ENCODE measurements at places on chromosomes 4 and X.

DNA sequence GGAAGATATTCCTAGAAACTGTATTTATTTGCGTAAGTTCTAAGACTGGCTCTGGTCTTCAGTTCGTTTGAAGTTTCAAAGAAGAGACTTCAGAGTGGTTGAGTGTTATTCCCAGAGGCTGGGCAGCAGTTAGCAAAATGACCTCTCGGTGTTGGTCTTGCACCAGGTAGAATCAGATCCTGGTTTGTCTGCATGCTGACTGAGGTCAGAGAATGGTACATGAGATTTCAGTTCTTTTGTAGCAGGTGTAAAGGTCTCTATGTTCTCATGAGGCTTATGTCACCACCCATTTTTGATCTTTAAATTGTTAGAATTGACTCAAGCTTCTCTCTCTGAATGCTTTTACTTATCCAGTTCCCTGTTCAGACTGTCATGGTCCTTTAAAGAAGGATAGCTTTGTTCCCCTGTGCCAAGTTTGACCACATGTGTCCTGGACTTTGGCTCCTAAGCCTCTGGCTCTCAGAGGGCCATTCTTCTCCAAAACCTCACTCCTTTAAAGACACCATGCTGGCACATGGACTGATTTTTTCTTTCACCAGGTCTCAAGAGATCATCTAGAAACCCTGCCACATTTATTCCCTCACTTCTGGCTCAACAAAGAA, 355.8 kb upstream of the BOD1L1 start:
- no peak for DNase-seq

GRCh38 chr4:56272003-56272402, 115.3 kb downstream of the AASDH start:
- no peak for DNase-seq

DNA sequence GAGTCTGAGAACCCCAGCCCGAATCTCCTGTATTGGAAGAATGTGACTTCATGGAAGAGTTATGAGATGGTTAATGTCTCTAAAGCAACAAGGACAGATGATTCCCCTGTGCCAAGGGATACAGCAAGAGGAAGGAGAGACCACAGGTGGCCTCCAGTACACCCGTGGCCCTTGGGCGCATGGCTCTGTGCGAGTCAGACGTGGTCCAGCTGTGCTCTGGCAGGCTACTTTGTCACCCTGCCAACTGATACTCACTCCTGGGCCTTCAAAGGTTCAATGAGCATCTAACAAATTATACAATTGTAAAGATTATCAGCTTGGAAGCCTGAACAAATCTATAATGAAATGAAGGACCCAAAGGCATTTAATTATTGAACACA, 71.7 kb downstream of the NYX start:
- DNase-seq = no peak

DNA sequence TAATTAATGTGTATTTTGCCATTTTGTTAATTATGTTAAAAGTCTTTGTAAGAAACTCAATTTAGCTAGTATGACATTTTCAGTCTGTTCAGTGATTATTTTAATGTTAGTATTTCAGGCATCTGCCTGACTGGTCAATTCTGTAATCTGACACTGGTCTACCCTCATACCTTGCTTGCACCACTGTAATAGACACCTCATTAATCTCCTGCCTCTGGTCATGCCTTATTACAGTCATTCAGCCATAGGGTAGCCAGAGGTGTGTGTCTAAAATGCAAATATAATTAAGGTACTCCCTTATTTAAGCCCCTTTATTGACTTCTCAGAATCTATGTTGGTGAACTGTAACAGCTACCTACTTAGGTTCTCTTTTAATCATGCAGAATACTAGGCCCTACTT, 861.1 kb upstream of the IGFBP7 start:
- DNase-seq = no peak

DNA sequence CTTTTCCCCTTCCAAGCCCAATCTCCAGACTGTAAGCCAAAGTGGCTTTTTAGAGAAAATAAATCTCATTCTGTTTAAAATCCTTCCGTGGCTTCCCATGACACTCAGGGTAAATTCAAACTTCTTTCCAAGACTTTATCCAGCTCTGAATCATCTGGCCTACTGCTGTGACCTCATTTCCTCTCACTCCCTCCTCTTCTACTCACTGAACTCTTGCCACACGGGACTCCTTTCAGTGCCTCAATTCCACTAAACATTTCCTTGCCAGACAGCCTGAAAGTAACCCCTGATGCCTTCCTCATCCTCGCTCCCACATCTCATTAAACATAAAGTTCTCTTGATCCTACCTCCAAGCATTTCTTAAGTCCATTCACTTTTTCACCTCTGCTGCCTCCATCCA, 27.8 kb upstream of the RNF128 start:
- no peak for DNase-seq

DNA sequence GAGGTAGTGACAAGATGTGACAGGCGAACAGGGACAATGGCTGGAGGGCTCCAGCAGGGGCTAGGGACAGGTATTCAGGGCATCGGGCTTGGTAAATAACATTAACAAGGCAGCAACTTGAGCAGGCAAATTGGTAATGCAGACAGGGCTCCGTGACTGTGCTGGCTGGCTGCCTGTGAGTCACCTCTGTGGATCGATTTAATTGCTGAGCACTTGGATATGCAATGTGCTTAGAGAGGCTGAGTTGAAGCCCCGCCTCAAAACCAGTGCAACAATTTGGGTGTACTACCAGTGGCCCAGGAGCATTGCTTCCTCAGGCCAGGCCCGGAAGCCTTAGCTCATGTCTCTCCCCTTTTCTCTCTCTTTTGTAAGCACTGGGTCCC, 19.5 kb downstream of the CNGA2 start:
- DNase-seq = no peak

- no peak for DNase-seq
Measured at GRCh38 chrX:115562480-115562847, 1.5 kb downstream of the PLS3 start.

DNA sequence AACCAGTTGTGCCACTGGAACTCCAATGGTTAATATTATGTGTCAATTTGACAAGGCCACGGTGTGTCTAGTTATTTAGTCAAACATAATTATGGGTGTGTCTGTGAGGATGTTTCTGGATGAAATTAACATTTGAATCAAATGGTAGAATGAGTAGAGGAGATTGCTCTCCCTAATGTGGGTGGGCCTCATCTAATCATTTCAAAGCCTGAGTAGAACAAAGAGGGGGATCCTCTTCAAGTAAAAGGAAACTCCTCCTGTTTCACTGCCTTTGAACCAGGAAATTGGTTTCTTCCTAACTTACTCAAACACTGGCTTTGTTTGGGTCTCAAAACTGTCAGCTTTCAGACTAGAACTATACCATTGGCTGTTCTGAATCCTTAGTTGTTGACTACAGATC, 1692.1 kb downstream of the PCDH19 start:
- no peak for DNase-seq

DNA sequence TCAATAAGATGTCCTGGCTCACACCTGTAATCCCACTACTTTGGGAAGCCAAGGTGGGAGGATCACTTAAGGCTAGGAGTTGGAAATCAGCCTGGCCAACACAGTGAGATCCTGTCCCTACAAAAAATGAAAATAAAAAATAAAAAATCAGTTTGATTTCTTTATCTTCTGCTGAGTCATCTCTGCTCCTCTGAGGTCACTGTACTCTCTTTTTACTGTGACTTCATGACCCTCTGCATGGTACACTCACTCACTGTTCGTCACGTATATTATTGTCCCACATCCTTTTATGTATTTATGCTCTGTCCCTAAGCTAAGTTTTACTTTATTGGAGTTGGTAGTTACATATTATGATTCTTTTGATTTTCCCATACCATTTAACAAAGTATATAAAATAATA, 333.3 kb downstream of the PCDH7 start:
- no peak for DNase-seq

- DNase-seq = no peak
Measured at GRCh38 chr4:123750044-123750443, 353.4 kb downstream of the SPRY1 start.

DNA sequence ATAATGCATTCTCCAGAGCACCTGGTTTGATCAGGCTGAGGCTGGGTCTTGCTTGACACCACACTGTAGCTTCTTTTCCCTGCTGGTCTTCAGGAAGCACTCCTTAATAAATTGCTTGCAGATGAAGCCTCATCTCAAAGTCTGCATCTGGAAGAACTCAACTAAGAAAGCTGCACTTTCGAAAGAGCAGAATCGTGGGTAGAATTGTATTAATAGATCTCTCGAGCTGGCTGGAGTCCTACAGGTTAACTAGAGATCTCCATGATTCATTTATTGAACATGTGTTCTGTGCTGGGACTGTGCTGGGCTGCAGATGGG, 152.7 kb downstream of the STK32B start:
- no peak for DNase-seq

DNA sequence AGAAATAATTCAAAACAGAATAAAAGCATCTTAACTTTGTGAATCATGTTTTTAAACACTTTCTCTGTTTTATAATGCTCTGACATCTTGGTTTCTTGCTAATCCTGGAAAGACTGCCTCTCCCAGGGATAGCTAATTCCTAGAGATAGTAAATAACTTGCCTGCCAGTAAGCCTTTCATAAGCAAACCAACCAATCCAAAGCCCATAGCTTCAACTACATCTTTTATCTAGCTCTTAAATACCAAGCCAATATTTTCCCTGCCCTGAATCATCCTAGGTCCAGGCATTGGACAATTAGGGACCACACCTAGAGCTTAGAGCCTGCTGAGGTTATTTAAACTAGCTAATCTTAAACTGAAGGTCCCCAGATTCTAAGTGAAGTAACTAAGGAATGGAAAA, 223.7 kb upstream of the DIPK2B start:
- no peak for DNase-seq

DNA sequence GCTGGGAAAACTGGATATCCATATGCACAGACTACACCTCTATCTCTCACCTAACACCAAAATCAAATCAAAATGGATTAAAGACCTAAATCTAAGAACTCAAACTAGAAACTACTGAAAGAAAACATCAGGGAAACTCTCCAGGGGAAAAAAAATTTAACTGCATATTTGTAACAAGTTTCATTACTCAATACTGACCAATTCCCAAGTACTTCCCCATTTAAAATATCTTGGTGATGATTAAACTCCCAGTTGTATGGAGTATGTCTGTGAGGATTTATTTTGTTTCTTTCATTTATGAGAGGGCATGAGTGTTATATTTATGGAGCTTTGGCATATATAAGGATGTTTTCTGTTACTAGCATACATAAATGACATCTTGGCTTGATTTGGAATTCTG, 112.3 kb upstream of the IL15 start:
- no peak for DNase-seq

- DNase-seq = no peak
Measured at GRCh38 chr4:112853662-112854256, 195.7 kb upstream of the ANK2 start.

DNA sequence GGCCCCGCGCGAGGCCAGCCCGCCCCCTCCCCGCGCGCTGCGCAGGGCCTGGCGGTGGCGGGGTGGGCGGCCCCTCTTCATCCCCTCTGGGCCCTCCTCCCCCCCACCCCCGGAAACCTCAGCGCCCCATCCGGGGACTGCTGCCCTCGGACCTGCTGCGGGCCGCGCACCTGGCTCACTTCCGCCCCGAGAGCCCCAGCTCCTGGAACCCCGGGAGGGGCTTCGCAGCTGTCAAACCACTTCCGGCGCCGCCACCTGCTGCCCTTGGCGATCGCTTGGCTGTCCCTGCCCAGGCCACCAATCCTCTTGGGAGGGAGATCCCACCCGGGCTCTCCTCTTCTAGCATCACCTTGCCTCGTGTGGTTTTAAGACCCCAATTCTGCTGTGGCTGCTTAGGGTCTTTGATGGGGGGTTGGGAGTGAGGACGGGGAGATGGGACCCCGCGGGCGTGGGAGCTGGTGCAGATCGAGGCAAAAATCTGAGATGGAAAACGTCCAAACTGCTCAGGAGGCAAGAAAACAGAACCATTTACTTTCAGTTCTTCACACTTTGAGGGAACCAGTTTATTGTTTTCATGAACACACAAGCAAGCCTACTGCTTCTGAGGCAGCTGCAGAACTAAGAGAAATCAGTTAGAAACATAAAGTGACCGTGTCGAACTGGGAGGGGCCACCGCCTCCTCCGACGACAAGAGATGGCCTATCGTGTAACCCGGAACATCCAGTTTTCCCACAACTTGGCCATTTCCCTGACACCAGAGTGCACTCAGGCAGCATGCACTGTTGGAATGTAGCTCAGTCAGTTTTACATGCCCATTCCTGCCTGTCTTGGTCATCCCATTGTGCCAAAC, 754 bp downstream of the MTMR1 start:
- DNase-seq = peak; percentile 91

DNA sequence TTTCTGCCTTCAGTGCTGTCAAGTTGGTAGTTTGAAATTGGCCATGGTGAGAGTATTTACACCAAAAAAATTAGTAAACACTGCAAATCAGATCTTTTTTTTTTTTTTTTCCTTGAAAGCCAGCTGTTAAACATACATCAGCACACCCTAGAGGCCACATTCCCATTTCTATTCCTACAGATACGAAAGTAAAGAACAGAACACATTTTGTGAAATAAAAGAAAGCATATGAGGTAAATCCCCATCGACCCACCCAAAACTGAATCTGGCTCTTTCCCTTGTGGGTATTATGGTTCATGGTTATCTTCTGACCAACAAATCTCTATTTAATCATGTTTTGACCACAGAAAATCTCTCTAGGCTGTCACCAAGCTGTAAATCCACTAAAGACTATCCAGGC, 41.8 kb upstream of the AP1AR start:
- DNase-seq = no peak

DNA sequence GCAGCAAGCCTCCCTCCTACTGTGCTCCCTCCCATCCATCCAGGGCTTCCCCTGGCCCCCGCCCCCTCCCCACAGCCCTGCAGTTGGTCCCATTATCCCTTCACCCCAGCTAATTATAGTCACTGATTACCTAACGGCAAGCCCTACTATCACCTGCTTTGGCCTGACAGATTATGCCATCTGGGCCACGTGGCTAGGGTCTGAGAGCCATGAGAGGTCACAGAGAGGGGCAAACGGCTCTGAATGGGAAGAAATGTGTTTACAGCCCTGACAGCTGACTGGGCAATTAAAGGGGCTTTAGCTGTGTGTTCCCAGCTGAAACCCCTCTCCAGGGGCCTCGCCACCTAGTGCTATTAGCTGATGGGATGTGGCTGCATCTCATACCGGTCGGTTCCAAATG, 134.4 kb upstream of the CPEB2 start:
- DNase-seq = no peak

GRCh38 chr4:94507281-94507680, 55.5 kb downstream of the PDLIM5 start:
- DNase-seq = no peak

DNA sequence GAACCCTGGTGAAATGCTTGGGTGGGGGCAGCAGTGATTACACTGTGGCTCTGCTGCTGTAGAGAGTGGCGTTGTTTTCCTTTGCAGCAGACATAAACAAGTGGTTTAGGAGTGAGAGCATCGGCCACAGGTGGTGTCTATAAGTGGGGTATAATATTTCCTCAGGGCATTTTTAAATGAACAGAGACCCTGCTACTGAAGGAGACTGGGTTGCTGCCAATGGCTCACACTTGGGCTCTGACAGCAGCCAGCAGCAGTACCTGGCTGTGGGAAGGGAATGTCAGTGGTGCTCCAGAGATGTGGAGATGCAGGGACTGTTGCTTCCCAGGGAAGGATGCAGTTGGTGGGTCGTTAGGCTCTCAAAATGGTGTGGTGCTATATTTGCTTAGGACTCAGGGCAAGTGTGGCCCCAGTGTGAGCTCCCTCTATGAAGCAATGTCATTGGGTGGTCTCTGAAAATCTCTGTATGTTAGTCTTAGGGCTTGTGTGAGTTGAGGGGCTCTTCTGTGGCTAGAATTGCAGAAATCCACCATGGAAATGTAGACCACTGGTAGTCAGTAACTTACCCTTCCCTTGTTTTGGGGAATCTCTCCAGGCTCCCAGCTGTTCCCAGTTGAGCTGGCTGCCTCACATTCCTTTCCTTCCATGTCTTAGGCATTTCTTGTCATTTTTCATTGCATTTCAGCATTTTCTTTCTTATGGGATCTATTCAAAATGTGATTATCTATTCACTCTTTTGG, 1023.0 kb upstream of the GRID2 start:
- no peak for DNase-seq

All from CD4-positive, CD25-positive, alpha-beta regulatory T cell (primary cell).